Fibroblast of the aortic adventitia (primary cell): ENCODE measurements at places on chromosomes 2 and 18.

DNA sequence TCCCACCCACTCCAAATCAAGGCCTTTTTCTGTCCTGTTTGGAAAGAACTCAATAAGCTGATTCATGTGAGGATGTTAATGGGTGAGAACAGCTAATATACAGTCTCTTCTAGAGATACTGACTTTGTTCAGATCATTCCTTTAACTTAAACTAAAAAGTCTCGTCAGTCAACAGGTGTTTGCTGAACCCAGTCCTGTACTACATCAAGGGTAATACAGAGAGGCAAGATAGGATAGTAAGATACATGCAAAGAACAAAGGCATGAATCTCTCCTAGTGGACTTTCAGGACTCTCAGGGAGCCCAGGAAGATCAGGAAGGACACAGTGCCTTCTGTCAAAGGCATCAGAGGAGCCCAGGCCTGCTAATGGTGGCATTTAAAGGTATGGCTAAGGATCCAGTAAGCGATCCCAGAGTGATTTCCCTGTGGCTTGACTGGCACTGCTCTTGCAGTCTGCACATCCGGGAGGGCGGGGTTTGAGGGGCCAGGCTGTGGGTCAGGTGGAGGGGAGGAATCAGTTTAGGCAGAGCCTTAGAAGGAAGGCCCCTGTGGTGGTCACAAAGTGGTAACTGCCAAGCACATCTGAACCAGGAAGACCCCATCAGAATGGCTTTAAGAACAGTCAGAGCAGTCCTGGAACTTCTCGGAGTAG is 54.0 kb downstream of the EPAS1 start:
- DNase-seq: no peak

DNA sequence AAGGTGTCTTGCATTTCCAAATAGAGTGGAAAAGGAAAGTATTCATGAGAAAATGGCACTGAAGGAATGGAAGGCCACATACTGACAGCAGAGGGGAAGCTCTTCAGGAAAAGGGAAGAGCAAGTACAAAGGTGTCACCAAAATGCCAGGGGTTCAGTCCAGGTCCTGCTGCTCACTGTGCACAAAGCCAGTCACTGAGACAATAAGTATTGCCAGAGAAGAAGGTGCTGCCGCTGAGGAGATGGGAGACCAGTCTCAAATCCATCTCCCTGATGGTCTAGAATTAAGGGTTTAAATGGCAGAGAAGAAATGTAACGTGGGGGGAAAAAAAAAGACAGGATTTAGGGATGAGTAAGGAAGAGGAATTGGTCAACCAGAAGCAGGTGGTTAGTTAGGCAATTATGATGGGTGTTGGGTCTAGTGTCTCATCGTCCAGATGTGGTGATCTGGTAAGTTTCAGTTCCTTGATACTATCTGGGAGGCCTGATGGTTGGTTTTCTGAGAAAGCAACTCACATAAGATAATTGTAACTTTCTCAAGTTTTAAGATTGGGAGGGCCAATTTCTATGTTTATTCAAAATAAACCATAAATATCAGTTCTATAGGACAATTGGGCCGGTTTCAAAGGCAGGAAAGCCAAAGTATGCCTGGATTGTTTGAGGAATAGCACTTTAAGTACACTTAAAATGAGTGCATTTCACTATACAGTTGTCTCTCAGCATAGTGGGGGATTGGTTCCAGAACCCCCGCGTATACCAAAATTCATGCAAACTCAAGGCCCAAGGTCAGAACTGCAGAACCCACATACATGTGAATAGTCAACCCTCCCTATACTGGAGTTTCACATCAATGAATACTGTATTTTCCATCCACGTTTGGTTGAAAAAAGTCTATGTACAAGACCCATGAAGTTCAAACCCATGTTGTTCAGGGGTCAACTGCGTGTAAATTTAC is 109.1 kb upstream of the DNAJC10 start:
- DNase-seq: no peak

DNA sequence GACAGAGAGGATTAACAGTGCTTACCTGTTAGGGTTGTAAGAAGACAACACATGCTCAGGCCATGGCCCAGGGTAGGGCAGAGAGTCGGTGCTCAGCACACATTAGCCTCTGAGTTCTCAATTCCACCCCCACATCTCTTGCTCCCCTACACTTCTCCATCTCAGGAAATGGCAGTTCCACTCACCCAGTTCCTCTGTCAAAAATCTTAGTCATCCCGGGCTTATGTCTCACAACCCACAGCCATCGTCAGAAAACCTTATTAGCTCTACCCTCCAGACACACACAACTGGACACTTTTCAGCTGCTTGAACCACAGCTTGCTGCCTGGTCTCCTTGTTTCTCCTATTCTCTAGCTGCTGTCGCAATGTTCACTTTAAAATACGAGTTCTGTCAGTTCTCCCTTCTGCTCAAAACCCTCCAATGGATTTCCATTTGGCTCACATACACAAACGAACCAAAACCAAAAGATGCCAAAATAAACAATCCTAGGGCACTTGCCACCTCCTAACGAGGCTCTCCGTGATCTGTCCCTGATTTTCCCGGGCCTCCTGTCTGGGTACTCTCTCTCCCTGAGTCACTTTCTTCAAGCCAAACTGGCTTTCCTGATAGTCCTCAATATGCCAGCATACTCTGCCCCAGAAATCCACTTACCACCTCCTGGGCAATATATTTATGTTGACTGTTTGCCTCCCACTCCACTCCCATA is 89.7 kb downstream of the KCTD1 start:
- DNase-seq: peak; percentile 10

DNA sequence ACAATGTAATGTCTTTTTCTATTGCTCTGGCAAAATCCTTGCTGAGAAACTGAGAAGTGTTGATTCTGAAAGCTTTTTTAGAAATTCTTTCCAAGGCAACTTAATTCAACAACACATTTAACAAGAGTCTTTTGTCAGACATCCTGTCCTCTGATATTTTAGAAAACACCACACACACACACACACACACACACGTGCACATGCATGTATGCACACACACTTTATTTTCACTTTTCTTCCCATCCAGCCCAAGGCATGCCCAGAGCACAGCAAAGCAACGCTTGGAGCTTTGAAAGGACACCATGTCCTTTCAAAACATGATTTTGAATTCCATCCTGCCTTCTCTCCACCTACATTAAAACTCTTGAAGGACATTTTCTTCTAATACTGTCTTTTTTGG is 116.1 kb downstream of the ATL2 start:
- no peak for DNase-seq

GRCh38 chr2:168854651-168855050 is 35.6 kb downstream of the SPC25 start:
- no peak for DNase-seq

- peak; percentile 97 for DNase-seq
Measured at GRCh38 chr2:160367887-160368286, 125.7 kb downstream of the RBMS1 start.

DNA sequence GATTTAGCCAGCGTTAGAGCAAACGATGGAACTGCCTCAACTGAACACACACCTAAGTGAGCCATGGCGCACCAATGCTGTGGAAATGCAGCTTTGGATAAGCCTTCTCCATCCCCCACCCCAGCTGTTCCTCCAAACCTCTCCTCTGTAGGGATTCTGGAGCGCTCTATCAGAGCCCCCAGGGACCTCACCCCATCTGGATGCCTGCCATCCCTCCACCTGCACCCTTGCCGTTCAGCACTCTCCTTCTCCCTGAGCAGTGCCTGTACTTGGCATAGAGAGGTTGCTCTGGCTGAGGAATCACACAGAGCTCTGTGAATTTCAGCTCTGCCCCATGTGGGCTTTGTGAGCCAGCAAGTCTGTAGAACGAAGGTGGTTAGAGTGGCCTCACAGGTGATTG is 42.8 kb upstream of the INHBB start:
- DNase-seq: no peak

DNA sequence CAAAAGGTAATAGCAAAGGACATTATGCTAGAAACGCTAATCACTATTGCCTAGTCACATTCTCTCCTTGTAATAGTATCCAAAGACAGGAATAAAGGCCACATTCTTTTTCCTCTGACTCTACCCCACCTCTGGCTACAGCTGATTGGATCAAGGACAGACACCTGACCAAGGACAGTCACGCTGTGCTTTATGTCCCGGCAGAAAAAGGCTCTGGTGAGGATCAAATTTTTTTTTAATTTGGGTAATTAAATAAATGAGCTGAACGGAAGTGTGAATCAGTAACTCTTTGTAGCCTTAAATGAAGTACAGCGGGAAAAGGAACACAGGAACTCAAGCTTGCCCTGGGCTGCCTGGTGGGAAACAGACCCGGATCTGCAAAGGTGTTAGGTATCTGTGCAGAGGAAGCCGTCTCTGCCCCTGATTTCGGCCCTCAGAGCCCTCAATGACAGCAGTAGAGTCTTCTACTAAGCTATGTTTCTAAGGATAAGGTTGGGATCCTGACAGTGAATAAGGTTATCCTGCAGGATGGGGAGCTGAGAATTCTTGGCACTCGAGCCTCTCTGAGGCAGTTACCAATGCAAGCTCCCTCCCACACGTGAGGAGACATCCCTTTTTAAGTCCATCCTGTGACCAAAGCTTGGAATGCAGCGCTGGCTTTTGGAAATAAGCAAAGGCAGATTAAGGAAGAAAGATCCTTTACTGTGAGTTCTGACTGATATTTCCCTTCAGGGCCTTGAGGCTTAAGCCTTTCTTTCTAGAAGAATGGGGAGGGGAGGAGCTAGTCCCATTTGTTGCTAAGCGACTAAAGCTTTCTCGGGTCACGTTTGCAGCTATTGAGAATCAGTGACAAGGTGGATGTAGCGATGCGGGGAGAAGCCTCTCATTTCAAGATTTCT is 37.8 kb upstream of the IKZF2 start:
- peak; percentile 32 for DNase-seq

- peak; percentile 38 for DNase-seq
Measured at GRCh38 chr2:211033765-211034164, 477.4 kb downstream of the CPS1 start.

- peak; percentile 76 for DNase-seq
Measured at GRCh38 chr2:121527009-121527682, 3.5 kb upstream of the RNU4ATAC start.

GRCh38 chr2:59395119-59395518 is 1154.0 kb upstream of the FANCL start:
- DNase-seq: no peak

- DNase-seq: peak; percentile 97
Measured at GRCh38 chr2:202064171-202064880, 8.7 kb upstream of the KIAA2012 start.

- DNase-seq: no peak
Measured at GRCh38 chr2:59176737-59177136, 935.6 kb upstream of the FANCL start.

DNA sequence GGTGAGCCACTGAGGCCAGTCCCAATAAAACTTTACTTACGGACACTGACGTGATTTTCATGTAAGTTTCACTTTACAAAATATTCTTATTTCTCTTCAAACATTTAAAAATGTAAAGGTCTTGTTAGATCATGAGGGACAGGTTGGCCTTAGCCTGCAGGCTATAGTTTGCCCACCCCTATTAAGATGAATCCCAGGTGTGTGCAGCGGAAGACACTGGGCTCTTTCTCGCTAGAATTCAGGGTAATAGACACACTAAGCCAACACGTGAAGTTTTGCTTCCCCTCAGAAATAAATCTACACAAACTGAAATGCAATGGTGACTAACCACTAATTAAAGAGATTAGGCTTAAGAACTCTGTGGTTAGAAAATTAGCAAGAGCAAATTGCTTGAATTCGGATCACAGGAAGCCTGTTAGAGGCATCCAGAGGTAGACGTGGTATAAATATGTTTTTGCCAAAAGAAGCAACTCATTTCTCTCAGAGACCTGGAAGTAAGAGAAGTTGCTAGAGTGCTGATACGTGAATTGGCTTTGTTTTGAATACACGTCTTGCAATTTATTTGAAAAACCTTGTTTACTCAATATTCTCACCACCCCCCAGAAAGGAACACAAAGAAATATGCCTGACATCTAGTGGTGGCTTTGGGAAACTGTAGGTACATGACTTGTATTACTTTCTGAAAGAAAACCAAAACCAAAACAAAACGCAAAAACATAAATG is 151.6 kb downstream of the DTNB start:
- DNase-seq: peak; percentile 91

GRCh38 chr2:76667821-76668271 is 854.3 kb downstream of the LRRTM4 start:
- DNase-seq: no peak

DNA sequence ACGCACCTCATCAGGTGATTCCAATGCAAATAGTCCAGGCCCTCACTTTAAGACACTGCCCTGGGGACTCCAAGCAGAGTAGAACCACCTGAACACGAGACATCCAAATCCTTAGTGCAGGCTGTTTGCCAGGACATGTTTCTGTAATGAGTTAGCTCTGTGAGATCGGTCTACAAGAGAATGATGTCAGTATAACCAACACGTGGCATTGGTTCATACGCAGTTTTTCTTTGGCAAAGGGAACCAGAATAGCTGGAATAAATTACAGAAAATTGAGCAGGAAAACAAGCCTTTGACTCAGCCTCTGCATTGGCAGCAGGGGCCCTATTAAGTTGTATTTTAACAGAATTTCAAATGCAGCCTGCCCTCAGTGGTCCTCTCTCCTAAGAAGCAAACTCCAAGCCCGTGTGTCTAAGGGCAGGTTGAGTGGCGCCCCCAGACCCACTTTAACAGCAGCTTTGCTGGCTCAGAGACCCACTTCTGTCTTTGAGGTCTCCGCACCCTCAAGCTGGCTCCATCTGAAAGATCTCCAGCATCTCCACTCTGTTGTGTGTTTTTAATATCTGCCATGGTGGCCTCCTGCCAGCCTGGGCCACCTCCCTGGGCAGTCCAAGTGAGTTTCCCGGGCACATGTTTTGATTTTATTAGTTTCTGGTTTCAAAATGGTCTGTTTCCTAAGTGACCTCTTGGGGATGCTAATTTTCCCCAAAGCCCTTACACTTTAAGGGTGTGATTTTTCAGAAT is 61.3 kb downstream of the ALPK2 start:
- peak; percentile 98 for DNase-seq
